ENCODE measurements at places on chromosomes 7 and 10.

DNA sequence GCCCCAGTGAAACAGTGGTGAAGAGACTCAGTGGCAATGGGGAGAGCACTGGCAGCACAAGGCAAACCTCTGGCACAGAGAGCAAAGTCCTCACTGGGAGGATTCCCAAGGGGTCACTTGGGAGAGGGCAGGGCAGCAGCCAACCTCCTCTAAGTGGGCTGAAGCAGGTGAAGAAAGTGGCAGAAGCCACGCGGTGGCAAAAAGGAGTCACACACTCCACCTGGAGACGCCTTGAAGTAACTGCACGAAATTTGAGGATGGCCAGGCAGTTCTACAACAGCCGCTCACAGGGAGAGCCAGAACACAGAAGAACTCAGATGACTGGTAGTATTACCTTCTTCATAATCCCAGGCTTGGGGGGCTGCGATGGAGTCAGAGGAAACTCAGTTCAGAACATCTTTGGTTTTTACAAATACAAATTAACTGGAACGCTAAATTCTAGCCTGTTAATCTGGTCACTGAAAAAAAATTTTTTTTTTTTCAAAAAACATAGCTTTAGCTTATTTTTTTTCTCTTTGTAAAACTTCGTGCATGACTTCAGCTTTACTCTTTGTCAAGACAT lies 574 bp upstream of the IL6 start:
- DNase-seq = no peak

DNA sequence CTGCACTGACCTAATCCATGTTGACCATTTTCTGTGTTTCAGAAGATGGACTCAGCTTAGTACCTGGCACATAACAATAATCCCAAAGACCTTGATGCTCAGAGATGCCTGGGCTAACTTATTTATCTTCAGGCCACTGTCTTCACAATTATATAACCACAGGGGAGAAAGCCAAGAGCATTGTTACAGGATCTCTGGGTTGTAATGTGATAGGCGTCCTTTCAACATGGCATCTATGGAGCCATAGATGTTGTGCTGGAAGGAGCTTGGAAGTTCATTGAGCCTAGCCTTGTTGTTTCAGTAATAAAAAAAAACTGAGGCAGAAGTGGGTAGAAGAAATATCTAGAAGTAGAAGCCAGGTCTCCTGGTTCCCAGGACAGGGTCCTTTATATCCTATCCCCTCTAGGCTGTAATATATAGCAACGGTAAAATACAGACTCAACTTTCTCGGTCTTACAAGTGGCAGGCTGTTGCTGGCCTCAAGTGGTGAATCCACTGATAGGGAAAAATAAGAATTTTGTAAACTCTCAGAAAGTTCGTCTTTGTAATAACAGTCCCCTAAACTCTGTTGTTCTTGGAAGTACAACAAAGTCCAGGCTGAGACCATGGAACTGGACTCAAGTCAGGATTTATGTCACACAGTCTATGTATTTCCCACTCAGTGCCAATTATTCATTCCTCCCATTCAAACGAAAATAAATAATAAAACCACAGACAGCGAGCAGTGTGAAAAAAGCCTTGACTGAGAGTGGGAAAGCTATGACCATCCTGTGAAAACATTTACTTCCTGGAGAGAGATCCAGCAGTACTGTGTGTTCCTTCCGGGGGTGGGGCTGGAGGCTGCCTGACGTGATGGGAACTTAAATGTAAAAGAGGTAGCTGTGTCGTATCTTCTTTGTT lies 277.6 kb downstream of the REEP3 start:
- DNase-seq = no peak

DNA sequence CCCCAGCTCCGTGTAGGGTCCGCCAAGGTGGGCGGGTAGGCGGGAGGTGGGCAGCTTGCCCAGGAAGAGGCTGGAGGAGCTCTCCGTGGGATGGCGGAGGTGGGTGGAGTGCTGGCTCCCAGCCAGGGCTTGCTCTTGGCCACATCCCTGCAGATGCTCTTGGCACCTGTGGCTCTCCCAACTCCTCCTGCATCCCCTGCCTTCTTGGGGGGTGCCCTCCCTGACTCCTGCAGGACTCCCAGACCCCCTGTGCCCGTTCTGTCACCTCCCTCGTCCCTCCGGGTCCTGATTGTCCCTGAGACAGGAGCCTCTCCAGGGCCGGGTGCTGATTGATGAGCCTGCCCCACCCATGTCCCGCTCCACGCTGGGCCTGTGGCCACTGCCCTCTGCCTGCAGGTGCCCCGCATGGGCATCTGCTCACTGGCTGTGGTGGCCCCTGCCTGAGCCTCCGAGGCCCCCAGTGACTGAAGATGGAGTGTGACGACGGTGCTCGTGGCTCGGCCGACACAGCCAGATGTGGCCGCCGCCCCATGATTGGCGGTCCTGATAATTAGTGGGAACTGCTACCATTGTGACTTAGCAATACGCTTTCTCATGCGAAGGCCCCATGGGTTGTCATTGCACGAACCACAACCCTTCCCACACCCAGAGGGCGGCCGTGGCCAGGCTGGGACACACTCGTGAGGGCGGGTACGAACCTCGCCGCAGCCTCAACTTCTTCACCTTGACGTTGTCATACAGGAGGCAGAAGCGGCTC lies 23.6 kb downstream of the CFAP46 start:
- no peak for DNase-seq

- DNase-seq = no peak
Observed at GRCh38 chr7:19442016-19442785, 266.6 kb downstream of the POLR1F start.

GRCh38 chr10:1403508-1404322 lies 333.6 kb downstream of the ADARB2 start:
- DNase-seq = no peak

DNA sequence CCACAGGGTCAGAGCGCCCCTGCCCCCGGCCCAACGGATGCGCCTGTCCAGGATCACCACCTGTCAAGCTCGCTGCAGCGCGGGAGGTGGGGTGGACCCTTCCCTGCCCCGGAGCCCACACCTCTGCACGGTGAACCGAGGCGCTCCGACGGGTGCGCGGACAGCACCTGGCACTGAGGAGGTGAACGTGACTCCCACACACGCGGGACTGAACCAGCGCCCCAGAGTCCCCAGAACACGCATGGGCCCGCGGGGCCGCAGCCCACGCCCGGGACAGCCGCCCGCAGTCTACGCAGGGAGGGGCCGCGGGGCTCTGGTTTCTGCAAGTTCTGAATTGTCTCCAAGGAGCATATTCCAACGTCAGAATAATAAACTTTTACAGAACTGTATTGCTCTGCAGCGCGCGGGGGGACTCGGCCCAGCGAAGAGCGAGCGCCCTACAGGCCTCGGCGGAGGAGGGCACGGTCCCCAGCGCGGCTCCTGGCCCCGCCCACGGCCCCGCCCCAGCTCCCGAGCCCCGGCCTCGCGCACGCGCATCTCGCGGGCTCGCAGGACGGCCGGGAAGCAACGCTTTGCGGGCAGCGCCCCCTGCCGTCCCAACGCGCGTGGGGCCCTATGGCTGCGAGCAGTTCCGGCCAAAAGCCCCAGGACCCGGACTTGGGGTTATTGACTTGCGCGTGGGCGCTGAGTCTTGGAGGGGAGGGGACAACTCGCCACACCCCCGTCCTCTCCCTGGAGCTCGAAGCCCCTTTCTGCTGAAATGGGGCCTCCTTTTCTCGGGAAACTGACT lies 29.7 kb downstream of the OAT start:
- DNase-seq = peak; percentile 49

GRCh38 chr7:87600130-87601124 lies at the start of gene ABCB1:
TSS of gene ABCB1 (minus strand) at chr7:87600884. CDS start at chr7:87600184, 700 bp downstream.
- DNase-seq = no peak

GRCh38 chr10:102394801-102395399 lies 605 bp upstream of the NFKB2 start:
- no peak for DNase-seq

DNA sequence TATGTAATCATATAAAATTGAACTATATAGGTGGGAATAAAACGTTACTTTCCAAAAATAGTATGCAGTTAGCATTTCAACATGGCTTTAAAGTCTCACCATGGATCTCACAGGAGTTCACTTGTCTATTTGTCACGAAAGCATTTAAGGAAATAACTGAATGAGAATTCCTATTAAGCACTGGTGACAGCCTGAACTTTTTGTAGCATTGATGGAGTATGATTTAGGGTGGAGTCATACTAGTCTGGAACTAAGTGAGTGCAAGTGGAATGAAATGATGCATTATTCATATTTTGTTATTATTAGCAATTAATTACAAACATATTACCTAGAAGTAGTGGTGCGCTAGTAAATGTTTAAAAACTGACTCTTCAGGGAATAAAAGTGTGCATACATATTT lies 26.0 kb upstream of the HIBADH start:
- DNase-seq = no peak

GRCh38 chr10:72308320-72308987 lies 34.7 kb downstream of the DDIT4 start:
- peak; percentile 88 for DNase-seq

DNA sequence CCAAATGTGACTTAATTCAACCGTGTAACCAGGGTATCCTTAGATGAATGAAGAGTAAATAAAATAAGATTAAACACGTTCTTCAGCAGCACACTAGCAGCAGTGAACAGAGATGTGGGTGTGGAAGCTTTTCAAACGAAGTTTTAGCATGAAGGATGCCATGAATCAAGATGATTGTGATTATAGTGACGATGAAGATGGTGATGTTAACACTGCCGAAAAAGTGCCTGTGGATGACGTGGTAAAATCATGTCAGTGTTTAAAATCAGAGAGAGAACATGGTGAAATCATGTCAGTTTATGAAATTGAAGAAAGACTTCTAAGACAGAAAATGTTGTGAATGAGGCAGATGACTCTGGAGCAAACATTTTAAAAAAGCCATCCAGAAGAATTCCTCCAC lies 19.2 kb downstream of the LCOR start:
- no peak for DNase-seq

- no peak for DNase-seq
Observed at GRCh38 chr7:91941450-91941849, 788 bp downstream of the AKAP9 start.

- DNase-seq = no peak
Observed at GRCh38 chr7:17362439-17363105, 64.1 kb downstream of the AHR start.

DNA sequence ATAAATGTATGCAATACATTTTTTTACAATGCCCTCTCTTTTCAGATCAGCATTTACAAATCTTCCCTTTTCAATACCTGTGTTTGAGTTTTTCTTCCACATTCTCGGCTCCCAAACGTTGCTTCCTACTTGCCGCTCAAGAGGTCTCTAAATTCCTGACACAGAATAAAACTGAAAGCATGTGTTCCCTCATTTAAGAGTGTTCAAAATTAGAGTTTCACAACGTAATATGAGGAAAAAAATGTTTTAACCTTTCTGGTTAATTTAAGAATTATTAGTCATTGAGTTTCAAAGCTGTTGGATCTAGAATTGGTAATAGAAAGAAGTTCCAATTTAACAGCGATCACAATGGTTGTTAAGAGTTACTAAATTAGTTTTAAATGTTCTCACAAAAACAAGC lies 100.4 kb downstream of the ARID5B start:
- DNase-seq = no peak

DNA sequence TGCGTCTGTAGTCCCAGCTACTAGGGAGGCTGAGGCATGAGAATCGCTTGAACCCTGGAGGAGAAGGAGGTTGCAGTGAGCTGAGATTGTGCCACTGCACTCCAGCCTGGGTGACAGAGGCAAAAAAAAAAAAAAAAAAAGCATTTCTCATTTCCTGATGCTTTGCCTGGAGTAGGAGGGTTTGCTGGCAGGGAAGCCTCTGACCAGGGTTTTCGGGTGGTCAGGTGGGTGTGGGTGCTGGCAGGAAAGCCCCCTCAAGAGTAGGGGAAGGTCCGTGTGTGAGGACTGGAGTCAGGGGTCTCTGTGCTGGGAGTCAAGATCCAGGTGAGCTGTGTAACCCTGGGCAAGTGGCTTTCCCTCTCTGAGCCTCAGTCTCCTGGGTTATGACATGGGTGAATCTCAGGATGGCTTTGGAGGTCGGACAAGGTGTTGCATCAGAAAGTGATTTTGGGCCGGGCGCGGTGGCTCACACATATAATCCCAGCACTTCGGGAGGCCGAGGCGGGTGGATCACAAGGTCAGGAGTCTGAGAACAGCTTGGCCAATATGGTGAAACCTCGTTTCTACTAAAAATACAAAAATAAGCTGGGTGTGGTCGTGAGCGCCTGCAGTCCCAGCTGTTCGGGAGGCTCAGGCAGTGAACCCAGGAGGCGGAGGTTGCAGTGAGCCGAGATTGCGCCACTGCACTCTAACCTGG lies 3.2 kb downstream of the AMZ1 start:
- no peak for DNase-seq

DNA sequence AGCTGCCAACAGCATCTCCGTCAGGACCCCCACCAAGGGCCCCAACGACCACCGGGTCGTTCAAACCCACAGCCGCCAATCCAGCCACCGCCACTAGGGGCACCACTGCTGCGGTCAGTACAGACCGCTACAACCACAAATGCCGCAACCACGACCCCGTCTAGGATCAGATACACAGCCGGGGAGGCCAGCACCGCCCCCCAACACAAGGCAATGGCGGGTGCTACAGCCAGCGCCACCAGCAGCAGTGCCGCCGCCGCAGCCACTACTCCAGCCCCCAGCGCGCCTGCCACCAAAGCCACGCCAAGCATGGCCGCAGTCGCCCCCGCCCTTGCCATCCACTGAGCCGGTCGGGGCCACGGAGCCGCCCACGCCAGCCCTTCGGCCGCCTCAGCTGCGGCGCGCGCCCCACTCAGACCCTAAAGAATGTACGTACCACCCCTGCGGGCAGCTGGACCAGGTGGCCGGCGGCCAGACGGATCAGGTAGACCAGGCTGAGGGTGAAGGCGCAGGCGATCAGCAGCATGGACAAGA lies 473 bp downstream of the CYP51A1 start:
- peak; percentile 52 for DNase-seq

All from CMK (cell line).